GM12878 (cell line): ENCODE measurements at places on chromosomes 2 and 18.

GRCh38 chr2:4635289-4635688, 931.9 kb downstream of the DCDC2C start:
- no peak for DNase-seq

DNA sequence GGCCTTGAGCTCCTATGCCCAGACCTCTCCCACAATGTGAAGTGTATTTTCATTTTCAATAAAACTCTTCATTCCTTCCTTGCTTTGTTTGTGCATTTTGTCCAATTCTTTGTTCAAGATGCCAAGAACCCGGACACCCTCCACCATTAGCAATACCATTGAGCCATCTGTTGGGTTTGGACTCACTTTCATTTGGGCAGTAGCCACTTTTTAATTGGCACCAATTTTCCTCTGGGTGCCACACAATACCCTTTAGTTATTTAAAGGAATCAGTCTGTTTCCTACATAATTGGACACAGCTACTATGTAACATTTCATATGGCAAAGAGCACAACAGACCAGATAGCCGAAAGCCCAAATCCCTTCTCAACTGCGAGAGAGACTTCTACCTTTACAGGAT, 22.5 kb upstream of the SLC35G4 start:
- DNase-seq: no peak

DNA sequence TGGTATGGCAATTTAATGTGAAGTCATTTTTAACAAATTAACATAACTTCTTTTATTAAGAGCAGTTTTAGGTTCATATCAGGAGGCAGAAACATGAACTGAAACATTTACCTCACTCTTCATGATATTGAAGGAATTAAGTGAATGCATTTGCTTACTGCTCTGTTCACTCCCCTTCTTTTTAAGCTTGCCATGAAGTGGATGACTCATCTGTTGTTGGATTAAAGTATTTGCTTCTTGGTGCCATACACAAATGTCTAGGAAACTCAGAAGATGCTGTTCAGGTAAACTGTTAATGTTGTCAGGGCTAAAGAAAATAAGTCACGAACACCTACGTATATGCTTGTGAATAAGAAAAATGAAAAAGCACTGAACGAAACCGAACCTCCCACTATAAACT, 10.2 kb upstream of the CABYR start:
- no peak for DNase-seq

GRCh38 chr2:1967242-1968208, 223.2 kb upstream of the PXDN start:
- DNase-seq: no peak
